Myometrial cell (primary cell): ENCODE measurements at places on chromosomes 16 and 17. TPM values are rescaled to one million over a fixed set of nuclear protein-coding genes. Genes with fewer than 3 reads are reported as not detected.

Gene MYH2
- total RNA-seq, result under 0.01 TPM in 1 of 2 replicates, not detected in the other

Gene FASN
- 574 and 633 TPM in 2 replicates for total RNA-seq

Gene TMEM100
- 1.4 and 1.9 TPM in 2 replicates for total RNA-seq

Gene CFAP97D1
- total RNA-seq, result not detected in 2 replicates

Gene CACNA1H
- total RNA-seq, result 8.7 and 9.2 TPM in 2 replicates

Gene PIRT
- total RNA-seq, result not detected in 2 replicates

Gene PRSS8
- not detected in 2 replicates for total RNA-seq

Gene REXO5
- 4.6 and 9.2 TPM in 2 replicates for total RNA-seq

Gene TLCD1
- total RNA-seq, result 10.4 and 10.8 TPM in 2 replicates

Gene DEXI
- total RNA-seq, result 96.0 and 97.5 TPM in 2 replicates
